ENCODE measurements at places on chromosomes 7 and 10.

GRCh38 chr7:134764365-134764764, 15.1 kb upstream of the CALD1 start:
- no peak for DNase-seq

DNA sequence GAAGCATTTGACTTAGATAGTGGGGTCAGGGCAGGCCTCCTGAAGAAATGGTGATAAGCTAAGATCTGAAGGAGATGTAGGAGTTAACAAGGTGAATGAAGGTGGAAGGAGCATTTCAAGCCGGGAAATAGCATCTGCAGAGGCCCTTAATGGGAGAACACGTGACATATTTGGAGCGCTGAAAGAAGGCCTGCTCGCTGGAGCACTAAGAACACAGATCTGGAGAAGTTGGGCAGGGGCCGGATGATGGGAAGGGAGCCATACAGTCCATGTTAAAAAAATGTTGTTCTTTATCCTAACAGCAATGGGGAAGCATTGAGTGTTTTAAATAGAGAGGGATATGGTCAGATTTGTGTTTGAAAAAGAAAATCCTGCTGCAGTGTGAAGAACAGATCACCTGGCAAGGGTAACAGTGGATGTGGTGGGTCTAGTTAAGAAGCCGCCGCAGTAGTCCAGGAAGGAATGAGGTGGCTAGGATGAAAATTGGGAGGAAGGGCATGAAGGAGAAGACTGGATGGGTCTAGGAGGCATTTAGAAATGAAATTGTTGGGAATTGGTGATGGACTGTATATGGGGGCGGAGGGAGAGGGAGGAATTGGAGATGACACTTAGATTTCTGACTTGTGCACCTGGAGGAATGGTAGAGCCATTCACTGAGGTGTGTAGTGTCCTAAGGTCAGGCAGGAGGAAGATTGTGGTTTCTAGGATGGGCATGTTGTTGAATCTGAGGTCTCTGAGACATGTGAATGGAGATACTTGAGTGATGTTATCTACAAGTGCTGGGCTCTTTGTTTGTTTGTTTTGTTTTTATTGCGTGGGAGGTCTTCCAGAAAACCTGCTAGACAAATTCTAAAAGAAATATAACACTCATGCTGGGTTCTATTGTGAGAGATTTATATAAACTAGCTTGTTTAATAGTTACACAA, 58.4 kb downstream of the MET start:
- no peak for DNase-seq

GRCh38 chr7:123802249-123802648, 42.7 kb upstream of the HYAL4 start:
- DNase-seq: no peak

DNA sequence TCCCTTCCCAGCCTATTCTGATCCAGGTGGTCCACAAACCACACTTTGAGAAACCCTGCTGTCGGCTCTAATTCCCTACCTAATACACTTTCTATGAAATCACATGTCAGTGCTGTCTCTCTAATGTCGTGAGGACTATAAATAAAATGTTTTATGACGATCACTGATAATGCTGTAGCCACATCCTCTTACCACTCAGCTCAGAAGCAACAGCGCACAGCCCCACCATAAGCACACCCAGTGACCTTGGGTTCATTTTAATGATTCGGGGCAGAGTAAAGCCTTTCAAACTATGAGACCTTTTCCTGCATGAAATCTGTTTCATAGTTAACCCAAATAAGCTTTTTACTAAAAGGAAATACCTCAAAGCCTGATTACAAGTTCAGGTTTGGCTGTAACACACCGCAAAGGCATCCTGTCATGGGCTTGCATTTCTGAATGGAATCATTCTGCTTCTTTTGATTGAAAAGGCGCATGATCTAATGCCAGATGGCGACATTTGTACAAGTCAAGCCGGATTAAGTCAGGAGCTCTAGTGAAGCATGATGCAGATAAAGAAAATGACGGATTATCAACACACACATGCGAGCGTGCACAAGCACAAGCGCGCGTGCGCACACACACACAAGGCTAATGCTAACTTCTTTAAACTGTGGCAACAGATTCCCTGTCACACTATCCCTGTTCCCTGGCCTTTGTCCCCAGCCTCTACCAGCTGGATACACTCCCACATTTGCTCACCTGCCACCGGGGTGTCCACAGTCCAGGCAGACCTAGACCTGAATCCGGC, 180.5 kb upstream of the PDE1C start:
- DNase-seq: no peak

DNA sequence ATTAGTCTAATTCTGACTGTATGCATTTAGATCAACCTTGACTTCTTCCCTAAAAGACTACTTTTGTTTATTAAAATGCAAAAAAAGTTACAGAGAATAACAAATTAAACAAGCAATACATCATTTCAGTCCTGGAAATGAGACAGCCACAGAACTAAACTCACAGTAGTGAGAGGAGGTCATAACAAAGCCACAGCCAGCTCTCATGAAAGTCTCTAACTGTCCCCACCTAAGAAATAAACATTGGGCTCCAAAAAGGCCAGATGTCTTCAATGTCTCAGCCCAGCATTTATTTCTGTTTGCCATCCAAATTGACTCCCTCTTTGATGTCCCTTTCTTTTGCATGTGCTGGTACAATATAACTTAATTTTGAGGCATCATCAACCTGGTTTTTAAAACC, 74.4 kb downstream of the NHLRC2 start:
- no peak for DNase-seq

DNA sequence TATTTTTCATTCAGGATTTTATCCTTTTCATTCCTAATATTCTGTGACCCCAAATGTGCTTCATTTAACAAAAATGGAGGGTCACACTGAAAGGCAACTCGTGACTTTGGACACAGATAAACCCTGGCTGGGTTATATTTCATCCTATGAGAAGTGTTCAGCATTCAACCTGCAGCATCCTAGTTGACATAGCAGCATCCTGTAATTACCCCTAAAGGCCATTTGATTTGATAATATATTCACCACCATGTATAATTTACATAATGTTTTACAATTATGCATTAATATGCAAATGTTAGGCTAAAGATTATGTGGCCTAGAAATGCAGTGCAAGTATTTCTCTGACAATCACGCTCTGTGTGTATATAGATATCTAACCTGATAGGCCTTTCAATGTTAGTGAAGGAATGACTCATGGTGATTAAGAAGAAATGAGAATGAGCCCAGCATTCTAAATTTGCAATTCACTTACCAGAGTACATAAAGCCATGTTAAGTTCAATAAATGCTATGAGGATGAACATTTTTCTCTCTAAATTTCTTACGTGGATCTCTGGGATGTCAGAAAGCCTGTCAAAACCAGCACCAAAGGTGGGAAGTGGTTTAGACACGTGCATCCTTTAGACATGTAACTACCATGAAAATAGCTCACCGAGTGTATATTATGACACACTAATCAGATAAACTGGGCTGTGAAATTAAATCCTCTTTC, 337.7 kb upstream of the AOAH start:
- no peak for DNase-seq

- DNase-seq: no peak
Observed at GRCh38 chr7:42103456-42103855, 133.6 kb downstream of the GLI3 start.

DNA sequence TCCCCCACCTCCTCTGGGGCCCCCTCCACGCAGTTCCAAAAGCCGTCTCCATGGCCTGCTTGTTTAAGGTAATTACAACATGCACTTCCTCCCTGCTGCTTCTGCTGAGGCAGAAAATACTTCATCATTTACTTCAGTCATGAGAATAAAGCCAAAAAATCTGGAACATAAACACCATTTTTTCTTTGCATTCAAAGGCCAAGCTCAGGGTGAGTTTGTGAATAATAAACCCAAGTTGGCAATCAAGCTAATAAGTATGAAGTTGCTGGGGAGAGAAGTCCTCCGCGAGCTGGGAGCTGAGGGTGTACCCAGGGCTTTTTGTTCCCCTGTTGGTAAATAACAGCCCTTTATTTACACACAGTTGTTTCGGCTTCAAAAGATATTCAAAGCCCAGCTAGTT, 70.5 kb downstream of the FAM204A start:
- no peak for DNase-seq

DNA sequence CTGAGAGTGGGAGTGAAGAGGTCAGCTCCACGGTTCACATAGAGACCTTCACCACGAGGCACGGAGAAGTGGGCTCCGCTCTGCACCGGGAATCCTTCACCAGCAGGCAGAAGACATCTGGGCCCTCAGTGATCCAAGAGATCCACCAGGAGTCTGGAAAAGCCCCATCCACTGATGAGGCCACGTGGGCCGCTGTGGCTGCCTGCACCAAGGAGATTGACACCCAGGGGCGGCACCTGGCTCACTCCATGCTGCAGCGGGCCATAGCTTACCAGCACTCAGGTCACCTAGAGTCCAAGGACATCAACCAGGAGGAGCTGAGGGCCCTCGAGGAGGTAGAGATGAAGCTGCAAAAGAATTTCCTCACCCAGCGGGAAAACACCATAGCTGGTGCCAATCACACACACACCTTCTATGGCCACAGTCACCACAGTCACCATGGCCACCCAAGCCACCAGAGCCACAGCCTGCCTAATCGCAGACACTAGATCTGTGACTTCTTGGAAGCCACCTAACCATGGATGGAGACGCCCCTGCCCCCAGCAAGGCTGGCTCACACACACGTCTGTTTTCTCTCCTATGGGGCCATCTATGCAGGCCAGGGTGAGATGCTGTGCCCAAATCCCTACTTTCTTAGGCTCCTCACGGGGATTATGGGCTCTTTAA, 694 bp downstream of the C10orf62 start:
- DNase-seq: no peak

DNA sequence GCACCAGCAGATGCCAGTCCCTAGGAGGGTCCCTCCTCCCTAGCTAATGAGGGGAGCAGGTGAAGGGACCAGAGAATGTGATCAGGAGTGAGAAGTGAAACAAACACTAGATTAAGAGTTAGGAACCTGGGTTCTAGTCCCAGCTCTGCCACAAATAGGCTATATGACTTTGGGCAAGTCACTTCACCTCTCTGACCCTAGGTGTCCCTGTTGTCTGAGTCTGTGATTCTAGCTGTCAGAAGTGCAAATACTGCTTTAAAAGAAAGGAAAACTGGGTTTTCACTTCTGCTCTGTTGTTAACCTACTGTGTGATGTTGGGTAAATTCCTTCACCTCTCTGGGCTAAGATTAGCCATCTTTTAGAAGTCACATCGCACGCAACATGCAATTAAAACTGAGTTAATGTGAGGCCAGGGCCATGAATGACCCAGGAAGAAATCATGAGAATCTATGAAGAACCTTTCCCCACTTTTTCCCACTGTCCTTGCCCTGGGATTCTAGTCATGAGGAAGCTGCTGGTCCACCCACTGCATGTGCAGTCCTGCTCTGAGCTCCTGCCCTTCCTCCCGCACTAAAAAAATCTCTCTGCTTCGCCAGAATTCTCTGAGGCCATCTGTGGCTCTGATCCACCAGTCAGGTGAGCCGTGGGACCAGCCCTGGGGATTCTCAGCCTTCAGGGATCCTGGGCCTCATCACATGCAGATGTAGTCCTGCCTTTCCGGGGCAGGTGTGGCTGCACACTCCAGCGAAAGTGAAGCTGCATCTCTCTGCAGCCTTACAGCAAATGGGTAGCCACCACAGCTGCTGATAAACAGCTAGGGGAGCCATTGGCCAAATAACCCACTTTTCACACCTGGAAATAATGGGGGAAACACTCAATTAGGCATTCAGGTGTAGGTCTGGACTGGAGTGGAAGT, 181.7 kb downstream of the PLXNA4 start:
- no peak for DNase-seq

DNA sequence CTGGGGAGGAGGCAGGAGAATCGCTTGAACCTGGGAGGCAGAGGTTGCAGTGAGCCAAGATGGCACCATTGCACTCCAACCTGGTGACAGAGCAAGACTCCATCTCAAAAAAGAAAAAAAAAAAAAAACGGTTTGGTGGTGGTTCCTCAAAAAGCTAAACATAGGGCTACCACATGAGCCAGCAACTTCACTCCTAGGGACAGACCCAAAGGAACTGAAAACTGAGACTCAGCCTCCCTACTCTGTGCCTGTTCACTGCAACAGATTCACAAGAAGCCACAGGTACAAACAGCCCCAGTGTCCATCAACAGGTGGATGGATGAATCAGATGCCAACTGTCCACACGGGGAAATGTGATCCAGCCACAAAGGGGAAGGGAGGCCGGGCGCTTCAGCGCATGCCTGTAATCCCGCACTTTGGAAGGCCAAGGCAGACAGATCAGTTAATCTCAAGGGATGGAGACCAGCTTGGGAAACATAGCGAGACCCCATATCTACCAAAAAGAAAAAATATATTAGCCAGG, 79.1 kb upstream of the TNRC18 start:
- no peak for DNase-seq

DNA sequence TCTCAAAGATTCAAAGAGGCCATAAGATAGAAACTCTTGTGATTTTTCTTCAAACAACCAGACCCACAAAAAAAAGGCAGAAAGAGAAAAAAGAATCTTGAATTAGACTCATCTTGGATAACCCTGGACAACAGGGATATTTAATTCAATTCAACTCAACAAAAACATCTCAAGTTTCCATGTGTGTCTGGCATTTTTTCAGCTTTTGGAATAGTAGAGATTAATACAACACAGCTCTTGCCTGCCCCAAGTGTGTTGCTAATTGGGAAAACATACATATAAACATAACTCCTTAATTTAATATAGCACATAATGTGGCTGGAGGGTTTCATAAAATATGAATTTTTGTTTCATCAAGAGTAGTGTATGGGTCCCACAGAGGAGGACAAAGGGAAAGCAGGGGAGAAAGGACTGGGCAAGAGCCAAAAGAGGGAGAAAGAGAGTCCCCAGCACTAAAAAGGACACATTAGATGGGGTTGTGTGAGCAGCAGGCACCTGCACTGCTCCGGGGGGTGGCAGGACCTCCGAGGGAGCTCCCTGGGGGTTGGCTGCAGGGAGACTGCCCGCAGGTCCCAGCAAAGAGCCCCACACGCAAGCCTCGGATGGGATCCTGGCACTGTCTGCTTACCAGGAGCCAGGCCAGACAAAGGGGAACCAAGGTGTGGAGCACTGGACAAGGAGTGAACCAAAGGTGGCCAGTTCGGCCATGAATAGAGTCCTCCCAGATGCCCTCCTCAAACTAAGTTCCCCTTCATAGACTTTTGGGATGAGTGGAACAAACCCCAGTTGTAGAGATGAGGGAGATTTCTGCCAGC, 65.6 kb upstream of the TMEM72 start:
- no peak for DNase-seq
